ENCODE measurements at places on chromosomes 6 and 20. TPM values are rescaled to one million over a fixed set of nuclear protein-coding genes. Genes with fewer than 3 reads are reported as not detected.

DNA sequence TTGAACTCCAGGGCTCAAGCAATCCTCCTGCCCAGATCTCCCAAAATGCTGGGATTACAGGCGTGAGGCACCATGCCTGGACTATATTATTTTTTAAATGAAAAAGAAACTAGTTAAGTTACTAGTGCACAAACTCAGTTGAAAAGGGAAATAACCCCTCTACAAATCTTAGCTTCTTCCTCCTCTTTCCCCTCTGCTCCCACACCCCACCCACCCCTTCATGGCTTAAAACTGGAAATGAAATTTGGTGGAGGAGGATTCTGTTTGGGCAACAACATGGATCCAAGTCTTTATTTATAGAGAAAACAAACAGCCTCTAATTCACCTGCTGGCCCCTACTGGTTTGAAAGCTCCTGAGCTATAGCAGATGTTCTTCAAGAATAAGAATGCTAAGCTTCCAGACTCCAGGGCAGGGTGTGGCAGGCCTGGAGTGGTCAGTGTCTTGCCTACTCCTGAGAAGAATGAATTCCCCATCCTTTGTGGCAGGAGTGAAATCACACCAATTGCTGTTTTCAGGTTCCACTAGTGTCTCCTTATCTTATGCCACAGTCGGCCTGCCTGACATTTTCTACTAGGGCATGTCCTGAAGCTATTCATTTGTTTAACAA lies 73.5 kb downstream of the ZFP64 start:
- DNase-seq = no peak

DNA sequence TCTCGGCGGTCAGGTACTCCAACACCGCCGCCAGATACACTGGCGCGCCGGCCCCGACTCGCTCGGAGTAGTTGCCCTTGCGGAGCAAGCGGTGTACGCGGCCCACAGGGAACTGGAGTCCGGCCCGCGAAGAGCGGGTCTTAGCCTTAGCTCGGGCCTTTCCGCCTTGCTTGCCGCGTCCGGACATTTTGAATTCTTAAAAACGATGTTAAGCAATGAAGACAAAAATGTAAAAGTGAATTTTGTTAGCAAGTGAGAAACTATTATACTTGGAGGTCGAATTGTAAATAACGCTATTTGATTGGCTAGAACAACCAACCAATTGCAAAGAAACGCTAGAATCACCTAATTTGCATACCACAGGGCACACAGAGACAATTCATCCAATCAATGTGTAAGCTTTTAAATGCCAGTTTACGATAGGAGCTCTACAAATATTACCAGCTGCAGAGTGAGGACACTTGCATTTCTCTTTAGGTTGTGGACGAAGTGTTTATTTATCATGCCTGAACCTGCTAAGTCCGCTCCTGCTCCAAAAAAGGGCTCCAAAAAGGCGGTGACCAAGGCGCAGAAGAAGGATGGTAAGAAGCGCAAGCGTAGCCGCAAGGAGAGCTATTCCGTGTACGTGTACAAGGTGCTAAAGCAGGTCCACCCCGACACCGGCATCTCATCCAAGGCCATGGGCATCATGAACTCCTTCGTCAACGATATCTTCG lies 112.0 kb downstream of the HFE start:
- DNase-seq = no peak

DNA sequence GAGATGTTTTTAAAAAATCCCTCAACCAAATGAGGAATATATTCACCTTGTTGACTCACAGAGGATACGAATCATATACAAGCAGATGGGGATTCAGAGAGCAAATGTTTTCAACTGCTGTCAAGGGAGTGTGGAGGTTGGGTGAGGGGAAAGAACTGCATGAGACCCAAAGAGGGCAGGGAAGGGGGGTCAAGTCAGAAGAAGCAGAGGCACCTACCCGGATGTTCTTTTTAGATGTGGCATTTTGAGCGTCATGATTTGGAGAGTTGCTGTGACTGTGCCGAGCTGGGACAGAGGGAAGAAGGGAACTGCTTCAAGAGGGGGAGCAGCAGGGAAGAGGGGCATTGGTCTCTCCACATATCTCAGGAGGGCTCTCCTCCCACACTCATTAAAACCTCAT lies 191.3 kb upstream of the PROKR2 start:
- no peak for DNase-seq

- no peak for DNase-seq
Measured at GRCh38 chr6:116783852-116784251, 18.3 kb upstream of the FAM162B start.

DNA sequence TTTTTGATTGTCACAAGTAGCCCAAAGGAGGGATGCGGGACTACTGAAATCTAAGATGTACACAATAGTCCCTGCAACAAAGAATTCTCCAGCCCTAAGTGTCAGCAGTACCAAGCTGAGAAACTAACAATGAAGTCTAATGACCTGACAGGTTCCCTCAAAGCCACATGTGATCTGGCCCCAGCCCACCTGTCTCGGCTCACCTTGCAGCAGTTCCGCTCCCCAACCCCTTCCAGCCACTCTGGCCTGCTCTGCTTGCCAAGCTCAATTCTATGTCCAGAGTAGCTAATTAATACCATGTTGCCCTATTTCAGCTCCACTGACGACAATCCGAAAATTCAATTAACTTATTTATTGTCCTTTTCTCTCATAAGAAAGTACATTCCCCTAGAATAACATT lies 72.1 kb downstream of the ZMYND8 start:
- no peak for DNase-seq

DNA sequence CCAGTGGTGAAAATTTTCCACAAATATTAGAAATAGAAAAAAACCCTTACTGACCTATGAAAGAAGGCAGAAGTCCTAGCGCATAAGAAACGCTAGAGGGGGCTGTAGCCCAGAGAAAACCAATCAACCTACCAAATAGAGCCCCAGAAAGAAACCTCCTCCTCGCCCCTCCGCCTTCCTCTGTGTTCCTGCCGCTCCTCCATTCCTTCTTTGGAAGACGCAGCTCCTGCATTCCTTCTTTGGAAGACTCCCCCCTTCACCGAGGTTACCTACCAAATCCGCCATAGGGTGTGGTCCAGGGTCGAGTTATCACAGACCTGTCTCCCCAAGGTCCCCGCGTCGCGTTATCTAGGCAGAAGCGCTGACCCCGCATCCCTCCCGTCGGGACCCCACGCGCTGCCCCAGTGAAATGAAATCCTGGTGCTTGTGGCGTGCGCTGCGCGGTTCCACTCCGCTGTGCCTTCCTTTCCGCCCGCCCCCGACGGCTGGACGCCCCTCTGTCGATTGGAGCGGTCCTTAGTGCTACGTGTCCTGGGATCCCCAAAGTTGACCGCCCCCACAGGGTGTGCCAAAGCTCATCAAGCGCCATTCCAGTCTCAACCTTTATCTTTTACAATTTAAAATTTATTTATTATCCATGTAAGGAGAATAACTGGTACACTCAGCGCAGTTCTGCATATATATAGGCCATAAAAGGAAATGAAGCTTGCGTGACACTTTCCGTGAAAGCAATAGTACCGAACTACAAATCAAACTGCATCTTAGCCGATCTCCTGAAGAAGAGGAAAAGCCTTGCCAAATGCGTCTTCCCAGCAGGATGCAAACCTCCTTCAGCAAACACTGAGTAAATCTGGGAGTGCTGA lies 13.0 kb downstream of the RPP21 start:
- peak; percentile 55 for DNase-seq

GRCh38 chr20:51562332-51563173 lies 20.0 kb upstream of the NFATC2 start:
- DNase-seq = peak; percentile 91

The RAET1L gene
- total RNA-seq = not detected

The PRPH2 gene
- total RNA-seq = 0.15 TPM

DNA sequence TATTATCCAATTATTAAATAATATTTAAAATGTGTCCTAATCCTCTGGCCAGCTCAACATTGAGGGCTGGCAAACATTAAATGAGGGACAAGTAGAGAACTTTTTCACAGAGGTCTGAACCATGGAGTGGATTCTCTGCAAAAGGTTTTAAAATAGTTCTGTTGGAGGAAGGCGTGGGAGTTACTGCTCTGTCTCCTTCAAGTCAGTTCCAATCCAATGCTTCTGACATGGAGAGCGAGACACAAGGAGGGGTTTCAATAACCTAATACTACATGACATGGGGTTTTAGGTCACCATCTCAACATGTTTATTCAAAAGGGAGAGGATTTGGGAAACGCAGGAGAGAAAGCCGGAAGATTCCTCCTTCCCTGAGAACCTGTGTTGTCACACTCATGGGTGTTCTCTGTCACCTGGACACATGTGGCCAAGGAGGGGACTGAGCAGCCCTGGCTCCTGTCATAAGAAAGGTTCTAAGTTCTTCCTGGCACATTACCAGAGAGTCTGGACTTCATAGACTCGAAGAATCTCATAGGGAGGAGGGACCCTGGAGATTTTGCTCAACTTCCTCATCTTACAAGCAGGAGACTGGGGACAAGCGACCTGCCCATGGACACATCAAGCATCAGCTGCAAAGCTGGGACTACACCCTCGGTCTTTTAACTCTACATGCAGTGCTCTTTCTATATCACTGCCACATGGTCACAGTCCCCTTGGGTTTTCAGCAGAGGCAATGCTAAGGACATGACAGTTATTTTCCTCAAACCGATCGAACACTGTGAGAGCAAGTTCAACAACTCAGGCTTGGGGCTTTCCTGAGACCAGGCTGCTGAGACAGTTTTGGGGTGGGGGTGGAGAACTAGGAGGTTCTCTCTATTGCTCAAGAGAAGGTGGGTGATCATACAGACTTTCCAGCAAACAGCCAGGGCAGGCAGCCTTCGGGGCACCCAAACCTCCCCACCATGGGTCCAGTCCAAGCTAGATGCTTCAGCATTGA lies 38.6 kb downstream of the PRDM1 start:
- no peak for DNase-seq

- no peak for DNase-seq
Measured at GRCh38 chr6:149334201-149334600, 16.7 kb downstream of the TAB2 start.

The ZSCAN23 gene
- 2.0 TPM for total RNA-seq

GRCh38 chr20:4431446-4431845 lies 290.3 kb upstream of the PRND start:
- no peak for DNase-seq

- DNase-seq = no peak
Measured at GRCh38 chr6:37354526-37355384, 972 bp downstream of the RNF8 start.

The CCND3 gene
- 99.4 TPM for total RNA-seq

GRCh38 chr6:16236631-16237199 lies 1.7 kb upstream of the GMPR start:
- peak; percentile 48 for DNase-seq

- DNase-seq = no peak
Measured at GRCh38 chr6:130147111-130147510, 75.6 kb downstream of the SAMD3 start.

DNA sequence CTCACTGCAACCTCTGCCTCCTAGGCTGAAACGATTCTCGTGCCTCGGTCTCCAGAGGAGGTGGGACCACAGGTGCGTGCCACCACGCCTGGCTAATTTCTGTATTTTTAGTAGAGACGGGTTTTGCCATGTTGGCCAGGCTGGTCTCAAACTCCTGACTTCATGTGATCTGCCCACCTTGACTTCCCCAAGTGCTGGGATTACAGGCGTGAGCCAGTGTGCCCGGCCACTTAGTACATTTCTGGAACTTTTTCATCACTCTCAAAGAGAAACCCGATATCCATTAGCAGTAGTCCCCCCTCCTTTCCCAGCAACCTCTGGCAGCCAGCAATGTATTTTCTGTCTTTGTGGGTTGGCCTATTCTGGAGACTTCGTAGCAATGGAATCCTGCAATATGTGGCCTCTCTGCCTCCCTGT lies 109.8 kb downstream of the JARID2 start:
- no peak for DNase-seq

GRCh38 chr6:17493286-17493685 lies 99.9 kb downstream of the CAP2 start:
- no peak for DNase-seq

- DNase-seq = no peak
Measured at GRCh38 chr6:144343701-144344428, 58.7 kb downstream of the UTRN start.

The BPIFA1 gene
- not detected for total RNA-seq

GRCh38 chr6:134477991-134478635 lies 160.2 kb upstream of the SGK1 start:
- DNase-seq = no peak

DNA sequence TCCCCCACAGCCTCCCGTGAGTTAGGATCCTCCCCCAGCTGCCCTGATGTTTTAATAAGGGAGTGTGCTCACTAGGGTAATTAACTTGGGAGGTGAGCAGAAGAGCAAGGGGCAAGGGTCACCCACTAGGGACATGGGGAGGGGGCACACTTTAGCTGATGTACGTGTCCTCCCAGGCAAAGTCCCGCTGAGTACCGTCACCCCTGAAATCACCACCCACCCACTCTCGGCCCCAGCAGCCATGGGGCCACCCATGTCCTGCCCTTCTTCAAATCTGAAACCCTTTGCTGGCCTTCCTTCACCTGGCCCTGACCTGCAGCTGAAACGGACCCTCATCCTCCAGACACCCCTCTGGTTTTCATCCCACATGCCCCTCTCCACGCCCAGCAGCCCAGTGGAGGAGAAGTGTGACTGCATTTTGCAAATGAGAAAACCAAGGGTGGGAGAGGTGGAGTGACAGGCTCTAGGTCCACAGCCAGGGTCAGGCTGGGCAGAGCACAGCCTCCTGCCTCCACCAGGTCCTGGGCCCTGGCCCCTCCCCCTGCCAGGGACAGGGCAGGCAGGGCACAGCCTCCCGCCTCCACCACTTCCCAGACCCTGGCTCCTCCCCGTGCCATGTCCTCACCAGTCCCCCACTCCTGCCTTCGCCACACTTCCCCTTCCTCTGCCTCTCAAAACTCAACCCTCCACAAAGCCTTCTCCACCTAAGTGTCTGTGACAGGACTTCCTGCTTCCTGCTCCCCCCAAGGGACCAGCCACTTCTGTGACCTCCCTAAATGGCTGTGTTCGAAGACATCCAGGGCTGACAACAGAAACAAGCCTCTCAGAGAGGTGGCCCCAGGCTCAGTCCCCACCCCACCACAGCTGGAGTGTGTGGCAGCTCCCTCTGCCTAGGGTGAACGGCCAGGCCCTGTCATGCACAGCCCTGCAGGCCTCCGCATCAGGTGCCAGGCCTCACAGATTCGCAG lies 15.1 kb downstream of the ACSS1 start:
- DNase-seq = no peak

GRCh38 chr20:38267901-38268514 lies 7.5 kb upstream of the KIAA1755 start:
- DNase-seq = no peak

GRCh38 chr6:3460253-3460652 lies 3.4 kb upstream of the SLC22A23 start:
- no peak for DNase-seq

DNA sequence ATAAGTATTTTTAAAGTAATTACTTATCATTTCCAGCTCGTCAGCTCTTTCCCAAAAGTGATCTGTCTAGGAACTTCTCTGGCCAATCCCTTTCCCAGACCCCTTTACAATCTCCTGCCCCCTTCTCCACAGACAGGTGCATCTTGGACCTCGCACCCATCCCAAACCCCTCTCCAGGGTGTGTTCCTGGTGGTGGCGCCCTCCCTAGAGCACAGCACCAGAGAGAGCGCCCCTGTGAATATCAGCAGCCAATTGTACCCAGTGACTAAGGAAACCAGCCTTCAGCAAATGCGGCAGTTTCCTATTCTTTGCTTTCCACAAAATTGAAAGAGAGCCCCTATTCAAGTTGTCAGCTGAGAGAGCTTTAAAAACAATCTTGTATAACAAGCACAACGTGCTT lies 157.7 kb downstream of the RNASET2 start:
- DNase-seq = no peak

Measured in glomerular endothelial cell (primary cell).